ENCODE measurements at places on chromosomes 16 and 17.

GRCh38 chr16:79012671-79013434 lies 587.7 kb downstream of the MAF start:
- no peak for DNase-seq

- DNase-seq, result no peak
Observed at GRCh38 chr16:89097392-89097772, 3.7 kb downstream of the ACSF3 start.

DNA sequence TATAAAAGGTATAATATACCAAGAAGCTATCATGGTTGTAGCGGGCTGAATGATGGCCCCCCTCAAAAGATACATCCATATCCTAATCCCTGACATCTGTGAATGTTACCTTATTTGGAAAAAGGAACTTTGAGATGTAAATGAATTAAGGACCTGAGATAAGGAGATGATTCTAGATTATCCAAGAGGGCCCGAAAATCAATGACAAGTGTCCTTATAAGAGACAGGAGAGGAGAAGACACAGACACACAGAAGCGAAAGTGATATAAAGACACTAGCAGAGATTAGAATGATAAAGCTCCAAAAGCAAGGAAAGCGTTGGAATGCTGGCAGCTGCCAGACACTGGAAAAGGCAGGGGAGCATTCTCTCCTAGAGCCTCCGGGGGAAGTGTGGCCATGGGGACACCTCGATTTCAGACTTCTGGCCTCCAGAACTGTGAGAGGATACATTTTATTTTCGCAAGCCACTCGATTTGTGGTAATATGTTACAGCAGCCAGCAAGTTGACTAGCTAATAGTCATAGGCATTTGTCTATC lies 12.5 kb upstream of the GP1BA start:
- DNase-seq, result no peak

GRCh38 chr16:7344830-7345780 lies 12.5 kb downstream of the RBFOX1 start:
- DNase-seq, result no peak

Measured in activated T-helper 9 cell treated with anti-CD3 and anti-CD28 coated beads, Interleukin-2, amount 50 U/mL, for 16 hours (primary cell).